HT-29 (cell line): ENCODE measurements at places on chromosomes 12 and 14.

- DNase-seq: peak; percentile 58
These were observed 1.1 kb downstream of the SMIM10L1 start for GRCh38 chr12:11171969-11172675.

- no peak for DNase-seq
These were observed 17.6 kb upstream of the TRAF3 start for GRCh38 chr14:102759456-102760187.

- no peak for DNase-seq
These were observed 70.9 kb downstream of the FERMT2 start for GRCh38 chr14:52879958-52880357.

- DNase-seq: no peak
These were observed 96.4 kb downstream of the EFCAB11 start for GRCh38 chr14:89858089-89858488.

DNA sequence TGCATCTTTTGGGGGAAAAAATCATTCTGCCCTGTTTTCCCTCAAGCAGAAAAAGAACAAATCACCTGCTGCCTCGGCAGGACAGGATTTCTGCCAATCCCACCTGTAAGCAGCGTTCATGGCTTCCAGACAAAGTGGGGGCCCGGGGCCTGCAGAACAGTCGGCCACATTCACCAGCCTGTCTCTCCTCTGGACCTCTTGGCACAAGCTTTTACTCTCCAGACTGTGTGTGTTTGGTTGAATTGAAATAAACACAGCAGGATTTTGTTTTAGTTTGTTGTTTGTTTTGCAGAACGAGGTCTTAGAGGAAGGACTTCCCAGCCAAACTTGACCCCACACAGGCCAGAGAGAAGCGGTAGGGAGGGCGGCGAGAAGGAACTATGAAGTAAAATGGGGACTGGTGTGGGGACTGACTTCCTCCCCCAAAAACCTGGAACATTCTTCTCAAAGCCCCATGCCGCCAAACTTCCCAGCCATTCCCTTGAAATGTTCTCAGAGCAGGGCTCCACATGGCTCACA, 41.7 kb upstream of the FOS start:
- DNase-seq: no peak

- DNase-seq: no peak
These were observed 11.4 kb upstream of the CYP46A1 start for GRCh38 chr14:99672506-99673304.

DNA sequence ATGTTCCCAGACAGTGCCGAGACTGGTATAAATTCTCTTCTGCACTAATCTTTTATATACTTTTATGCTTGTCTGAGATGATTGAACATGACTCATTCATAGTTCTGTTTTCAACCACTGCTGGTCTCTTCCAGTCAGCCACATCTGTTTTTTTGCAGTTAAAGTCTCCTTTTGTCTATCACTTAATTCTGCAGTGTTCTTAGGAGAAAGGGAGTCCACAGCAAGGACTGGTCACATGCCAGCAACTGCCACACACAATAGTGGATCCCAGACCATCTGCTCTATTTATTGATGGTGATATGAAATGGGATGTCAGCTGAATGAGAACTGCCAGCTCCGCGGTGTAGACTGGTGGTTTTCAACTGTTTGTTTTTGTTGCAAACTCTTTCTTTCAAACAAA, 379.8 kb downstream of the MED13L start:
- no peak for DNase-seq

GRCh38 chr14:95523815-95524448, 7.5 kb upstream of the SYNE3 start:
- DNase-seq: peak; percentile 57

- no peak for DNase-seq
These were observed 247.9 kb downstream of the AKAP6 start for GRCh38 chr14:32576977-32577376.

- DNase-seq: no peak
These were observed 14.4 kb downstream of the SPRYD3 start for GRCh38 chr12:53064613-53065436.

DNA sequence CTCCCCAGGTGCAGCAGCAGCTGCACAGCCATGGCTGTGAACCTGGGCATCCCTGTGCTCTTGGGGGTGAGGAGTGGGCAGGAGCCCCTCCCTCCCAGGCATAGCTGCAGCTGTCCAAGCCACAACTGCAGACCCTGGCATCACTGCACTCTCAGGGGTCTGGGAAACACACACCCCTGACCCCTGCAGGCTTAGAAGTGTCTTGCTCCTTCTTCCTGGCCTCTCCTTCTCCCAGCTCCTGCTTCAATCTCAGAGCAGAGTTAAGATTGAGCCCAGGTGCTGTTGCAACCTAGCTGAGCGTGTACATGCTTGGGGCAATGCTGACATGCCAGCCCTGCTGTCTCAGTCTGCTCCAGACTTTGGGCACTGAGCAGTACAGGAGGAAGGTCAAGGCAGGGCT, 833.6 kb downstream of the FLRT2 start:
- no peak for DNase-seq

DNA sequence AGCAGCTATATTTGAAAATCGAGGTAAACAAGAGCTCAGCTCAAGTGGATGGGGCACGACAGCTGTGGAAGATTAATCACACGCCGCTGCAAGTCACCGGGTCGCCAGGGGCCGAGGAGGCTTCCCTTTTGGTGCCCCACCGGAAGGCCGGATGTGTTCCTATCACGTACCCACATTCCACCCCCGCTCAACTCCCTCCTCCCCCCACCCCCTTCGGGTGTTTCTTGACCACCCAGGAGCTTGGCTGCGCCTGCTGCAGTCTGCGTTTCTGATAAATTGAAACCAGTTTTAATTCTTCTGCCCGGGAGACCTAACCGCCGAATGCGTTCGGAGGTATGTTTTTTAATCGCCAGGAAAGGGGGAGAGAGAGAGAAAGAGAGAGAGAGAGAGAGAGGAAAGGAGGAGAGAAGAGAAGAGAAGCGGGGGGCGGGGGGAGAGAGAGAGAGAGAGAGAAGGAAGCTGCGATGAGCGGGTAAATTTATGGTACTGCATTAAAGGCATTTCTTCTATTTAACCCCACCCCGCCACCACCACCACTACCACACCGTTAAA, 1.8 kb downstream of the SLC8A3 start:
- no peak for DNase-seq

GRCh38 chr14:73168691-73169090, 32.4 kb downstream of the PSEN1 start:
- DNase-seq: no peak

- DNase-seq: no peak
These were observed 162.4 kb downstream of the AKAP6 start for GRCh38 chr14:32491416-32492016.

DNA sequence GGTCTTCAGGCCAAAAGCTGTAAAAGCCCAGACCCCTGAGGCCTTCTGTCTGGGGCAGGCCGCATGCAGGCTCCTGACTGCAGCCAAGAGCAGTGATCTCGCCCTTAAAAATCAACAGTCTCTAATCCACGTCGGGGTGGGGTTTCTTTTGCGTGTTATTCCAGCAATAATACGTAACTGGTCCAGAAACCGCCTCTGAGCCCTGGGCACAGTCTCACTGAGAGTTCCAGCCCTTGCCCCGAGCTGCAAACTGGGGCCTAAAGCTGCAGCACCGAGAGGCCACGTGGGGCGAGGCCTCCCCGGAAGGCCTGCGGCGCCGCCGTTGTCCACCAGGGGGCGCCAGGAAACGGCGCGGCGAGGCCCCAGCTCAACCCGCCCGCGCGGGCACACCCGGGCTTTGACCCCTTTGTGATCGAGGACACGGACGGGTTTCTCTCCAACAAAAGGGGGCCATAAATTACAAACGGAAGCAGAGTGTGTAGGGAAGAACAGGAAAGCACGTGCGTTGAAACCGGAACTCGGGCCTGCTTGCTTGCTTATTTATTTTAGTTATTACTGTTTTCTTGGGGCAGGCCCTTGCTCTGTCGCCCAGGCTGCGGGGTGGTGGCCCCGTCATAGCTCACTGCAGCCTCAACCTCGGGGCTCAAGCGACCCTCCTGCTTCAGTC, 87.2 kb downstream of the NINJ2 start:
- peak; percentile 84 for DNase-seq

GRCh38 chr12:114306646-114307045, 99.3 kb downstream of the TBX5 start:
- no peak for DNase-seq

- DNase-seq: no peak
These were observed 361.4 kb downstream of the CACNA1C start for GRCh38 chr12:2413999-2414792.

DNA sequence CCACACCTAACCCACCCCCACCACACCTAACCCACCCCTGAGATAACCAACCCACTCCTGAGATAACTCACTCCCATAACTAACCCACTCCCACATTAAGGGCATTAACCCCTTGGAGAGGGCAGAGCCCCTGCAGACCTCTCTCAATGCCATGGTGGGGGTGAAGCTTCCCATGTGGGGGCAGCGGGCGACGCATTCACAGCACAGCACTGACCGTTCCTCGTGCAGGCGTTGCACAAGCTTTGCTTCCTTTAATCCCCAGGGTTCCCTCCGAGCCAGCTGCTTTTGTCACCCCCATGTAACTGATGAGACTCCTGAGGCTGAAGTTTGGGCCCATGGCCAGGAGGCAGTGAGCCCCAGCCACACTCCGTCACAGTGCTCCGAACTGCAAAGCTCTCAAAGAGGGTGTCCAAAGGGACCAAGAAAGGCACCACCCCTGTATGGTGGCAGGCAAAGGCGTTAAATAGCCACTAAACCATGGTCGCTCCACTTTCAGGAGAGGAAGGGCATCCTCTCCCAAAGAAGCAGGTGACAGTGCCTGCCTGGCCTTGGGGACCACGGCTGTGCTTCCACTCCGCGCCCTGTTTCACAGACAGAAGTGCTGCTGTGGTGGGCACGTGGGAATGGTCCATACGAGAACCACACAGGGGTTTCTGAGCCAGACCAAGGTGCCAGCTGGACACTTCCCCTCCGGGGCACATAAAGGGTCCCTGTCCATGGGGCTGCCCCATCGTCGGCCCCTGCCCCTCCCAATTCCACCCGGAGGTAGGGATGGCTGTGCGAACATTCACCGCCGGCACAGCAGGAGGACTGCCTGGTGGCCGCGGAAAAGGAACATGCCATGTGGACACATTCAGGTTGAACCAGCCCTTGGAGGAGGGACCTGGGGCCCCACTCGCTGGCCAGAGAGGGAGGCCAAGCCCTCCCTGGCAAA, 28.3 kb downstream of the GALNT9 start:
- DNase-seq: no peak

DNA sequence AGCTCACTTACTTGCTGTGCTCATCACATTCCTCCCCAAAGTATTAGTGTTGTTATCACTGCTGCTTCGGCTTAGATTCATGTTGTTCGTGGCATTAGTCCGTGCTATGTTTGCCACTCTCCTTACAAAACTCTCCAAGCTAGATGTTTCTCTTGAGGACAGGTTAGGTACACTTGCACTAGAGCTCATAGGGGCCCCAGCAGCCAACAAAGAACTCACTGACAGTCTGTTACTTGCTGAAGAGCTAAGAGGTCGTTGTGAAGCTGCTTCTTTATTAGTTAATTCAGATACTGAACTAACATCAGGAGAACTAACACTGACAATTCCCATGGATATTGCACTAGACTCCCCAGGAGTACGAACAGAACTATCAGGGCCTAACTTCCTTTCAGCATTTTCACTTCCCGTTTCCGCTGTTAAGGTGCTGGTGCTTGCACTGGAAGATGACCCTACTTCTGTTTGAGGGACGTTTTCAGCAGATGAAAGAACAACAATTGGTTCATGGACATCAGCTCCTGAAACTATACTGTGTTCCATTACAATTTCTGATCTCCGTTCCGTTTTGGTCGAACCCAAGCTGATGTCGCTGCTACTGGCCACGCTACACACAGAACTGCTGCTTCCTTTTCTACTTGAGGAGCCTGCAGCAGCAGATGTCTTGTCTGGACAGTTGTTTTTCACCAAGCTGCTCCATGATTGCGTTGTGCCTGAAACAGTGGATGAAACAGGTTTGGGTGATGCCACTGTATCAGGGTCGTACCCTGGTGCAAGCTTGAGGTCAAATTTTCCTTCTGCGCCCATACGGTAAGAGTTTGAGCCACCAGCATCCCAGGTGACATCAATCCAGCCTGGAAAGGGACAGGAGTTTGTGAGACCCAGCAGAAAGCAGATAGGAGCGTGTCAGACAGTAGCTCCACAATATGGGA, 78.7 kb downstream of the HECTD1 start:
- DNase-seq: no peak

DNA sequence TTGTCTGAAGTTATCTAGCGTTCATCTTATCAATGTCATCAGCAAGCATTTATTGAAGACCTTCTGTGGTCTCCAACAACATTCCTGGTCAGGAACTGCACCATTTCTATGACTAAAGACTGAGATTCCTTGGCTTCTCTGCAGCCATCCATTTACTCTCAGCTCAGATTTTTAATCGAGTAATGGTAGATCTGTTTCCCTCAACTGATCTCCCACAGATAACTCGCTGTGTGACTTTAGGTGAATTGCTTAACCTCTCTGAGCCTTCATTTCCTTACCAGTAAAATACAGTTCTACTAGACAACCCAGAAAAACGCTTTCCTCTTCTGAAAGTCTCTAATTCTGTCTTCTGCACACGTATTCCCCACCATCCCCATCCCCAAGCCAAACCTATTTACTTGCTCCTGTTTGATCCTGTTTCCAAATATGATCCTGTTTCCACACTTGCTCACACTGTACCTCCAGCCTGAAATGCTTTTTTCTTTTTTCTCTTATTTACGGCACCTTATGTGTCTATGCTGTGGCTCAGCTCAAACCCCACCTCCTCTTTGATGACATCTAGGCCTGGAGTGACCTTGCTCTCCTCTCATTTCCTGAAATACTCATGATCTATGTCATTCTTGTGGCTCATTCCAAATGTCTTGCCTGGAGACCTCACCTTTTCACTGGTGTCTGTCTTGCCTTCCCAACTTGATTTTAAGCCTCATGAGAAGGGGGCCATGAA, 21.8 kb downstream of the PLXNC1 start:
- no peak for DNase-seq

DNA sequence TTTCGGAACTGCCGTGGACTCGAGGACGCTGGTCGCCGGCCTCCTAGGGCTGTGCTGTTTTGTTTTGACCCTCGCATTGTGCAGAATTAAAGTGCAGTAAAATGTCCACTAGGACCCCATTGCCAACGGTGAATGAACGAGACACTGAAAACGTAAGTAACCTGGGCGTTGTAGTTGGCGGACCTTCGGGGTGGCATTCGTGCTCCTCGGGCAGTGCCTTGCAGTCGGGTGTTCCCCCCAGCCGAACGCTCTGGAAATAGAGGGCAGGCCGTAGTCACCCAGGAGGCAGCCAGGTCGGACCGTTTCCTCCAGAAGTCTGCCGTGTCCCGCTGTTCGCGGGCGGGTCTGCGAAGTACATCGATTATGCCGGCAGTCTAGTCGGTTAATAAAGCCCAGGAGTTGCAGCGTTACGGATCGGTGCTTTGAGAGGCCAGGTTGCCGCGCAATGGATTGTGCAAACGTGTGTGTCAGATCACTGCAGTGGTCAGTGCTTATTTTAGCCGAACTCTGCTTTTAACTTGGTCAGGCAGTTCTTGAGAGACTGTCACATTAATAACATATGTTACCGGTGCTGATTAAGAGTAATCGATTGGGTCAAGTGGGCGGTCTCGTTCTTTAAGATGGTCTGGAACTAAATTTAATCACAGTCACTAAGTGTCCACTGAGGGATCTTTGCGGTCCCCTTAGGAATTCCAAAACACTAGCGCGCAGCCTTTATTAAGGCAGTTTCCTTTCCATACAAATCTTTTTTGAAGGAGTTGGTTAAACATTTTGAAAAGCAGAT, 906 bp downstream of the MARK3 start:
- DNase-seq: peak; percentile 27
